Upper lobe of right lung (tissue), 1 donor: ENCODE measurements at places on chromosomes 5 and 9.

DNA sequence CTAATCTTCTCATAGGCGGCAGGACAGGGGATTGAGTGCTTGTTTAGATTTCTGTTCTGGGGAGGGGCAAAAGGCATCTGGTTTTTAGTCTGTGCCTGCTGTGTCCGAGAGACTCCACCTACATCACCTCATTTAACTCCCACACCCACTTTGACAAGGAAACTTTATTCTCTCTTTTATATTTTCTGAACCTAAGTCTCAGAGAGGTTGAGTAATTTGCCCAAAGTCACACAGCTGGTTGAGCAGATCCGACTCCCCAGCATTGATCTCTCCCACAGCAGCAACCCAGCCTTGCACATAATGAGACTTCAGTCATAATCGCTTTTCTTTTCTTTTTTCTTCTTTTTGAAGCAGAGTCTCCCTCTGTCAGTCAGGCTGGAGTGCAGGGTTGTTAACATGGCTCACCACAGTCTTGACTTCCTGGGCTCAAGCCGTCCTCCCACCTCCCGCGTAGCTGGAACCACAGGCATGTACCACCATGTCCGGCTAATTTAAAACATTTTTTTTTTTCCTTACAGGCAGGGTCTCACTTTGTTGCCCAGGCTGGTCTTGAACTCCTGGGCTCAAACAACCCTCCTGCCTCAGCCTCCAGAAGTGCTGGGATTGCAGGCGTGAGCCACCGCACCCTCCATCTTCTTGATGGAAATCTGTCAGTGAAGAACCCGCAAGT lies 36.5 kb upstream of the ANKRD33B start:
- DNase-seq = no peak

GRCh38 chr9:132171702-132172101 lies 9.8 kb downstream of the NTNG2 start:
- no peak for DNase-seq

GRCh38 chr5:59621477-59621876 lies 272.0 kb downstream of the PDE4D start:
- no peak for DNase-seq

GRCh38 chr9:124264823-124265233 lies 7.1 kb downstream of the NEK6 start:
- no peak for DNase-seq

GRCh38 chr5:169705322-169705721 lies 68.2 kb downstream of the DOCK2 start:
- no peak for DNase-seq
